ENCODE measurements at places on chromosomes 2 and 18.

DNA sequence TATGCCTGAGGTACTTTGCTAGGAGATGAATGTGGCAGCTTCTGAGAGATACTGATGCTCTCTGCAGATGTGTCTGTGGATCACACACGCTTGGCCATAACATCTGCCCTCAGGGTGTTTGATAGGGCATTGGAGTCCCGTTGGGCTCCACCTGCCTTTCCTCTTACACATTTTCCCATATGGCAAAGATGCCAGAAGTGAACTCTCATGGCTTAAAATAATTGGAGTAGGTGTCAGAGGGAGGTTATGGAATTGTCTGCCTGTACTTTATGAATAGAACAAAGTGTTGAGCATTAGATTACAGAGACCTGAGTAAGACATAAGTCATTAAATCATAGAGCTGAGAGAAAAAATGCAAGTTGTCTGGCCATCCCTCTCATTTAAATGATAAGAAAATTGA, 75.3 kb upstream of the PNPT1 start:
- no peak for DNase-seq
- no peaks in the 10 kb centered on the region for H3K27me3 ChIP-seq
- H3K36me3 ChIP-seq, result no peaks in the 10 kb centered on the region
- H3K4me3 ChIP-seq, result no peak overlapping the region
- H3K27ac ChIP-seq, result no peak overlapping the region

DNA sequence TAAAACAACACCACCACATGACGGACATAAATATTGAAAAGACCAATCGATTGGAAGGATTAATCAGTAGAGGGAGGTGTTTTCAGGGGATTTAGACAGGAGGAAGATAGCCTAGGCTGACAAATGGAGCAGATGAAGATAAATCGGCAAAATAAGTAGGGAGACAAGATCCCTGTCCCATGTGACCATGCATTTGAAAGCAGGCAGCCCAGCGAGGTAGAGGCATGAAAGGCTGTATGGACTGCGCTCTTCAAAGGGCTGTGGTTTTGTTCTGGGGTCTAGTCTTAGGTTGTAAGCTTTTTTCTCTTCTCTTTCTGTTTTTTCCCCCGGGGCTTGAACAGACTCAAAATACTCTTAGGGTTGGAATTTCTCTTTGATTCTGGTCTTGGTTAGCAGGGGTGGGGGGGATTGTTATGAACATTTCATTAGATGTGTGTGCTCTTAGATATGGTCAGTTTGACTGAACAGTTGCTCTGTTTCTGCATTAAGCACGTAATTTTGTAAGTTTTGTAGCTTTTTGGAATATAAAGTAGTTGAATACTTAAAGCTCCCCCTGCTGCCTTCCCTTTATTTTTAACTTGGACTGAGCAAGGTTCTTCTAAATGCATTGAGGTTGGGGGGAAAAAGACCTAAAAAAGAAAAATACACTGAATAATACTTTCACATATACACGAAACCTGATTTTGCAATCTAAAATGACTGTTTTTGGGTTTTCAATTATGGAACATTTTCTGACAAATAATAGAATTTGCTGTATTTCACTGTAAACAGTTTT, 32.2 kb downstream of the ZNF532 start:
- no peak overlapping the region for H3K4me3 ChIP-seq
- no peak for DNase-seq
- 0 out of 2 replicates have a peak, but pooled peaks cover 5% of the 10 kb centered on the region for H3K4me1 ChIP-seq
- no peak overlapping the region for H3K27ac ChIP-seq

GRCh38 chr2:226403369-226403768, 396.3 kb downstream of the IRS1 start:
- no peak for DNase-seq
- no peak overlapping the region for H3K27ac ChIP-seq
- H3K36me3 ChIP-seq, result no peaks in the 10 kb centered on the region
- no peak overlapping the region for H3K4me3 ChIP-seq
- H3K27me3 ChIP-seq, result no peaks in the 10 kb centered on the region

DNA sequence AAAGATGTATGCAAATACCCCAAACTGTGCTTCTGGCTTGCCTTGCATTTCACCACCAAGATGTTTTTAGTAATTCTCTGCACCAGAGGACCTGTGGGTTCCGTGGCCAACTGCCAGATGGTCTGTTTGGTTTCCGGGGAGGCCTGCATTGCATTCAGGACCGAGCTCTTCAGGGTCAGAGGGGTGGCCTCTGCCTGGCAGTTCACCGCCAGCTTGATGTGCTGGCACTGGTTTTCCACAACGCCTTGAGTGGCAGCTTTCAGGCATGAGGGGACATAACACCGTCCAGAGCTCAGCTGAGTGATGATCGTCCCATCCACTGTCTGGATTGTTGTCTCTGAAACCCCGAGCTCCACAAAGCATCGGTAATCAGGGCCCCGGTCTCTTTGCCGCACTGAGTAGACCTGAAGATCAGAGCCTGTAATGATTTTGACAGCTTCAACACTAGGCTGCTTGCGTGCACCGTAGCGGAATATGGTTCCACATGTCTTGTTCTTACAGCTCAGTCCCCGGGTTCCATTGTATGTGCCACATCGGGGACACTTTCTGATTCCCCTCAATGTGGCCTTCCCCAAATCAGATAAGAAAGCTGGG, 9.4 kb downstream of the C2orf42 start:
- no peak for DNase-seq
- no peaks in the 10 kb centered on the region for H3K4me1 ChIP-seq
- H3K36me3 ChIP-seq, result peaks cover 23% of the 10 kb centered on the region
- no peak overlapping the region for H3K27ac ChIP-seq

- H3K36me3 ChIP-seq, result peaks cover 53% of the 10 kb centered on the region
- H3K27ac ChIP-seq, result no peak overlapping the region
- H3K4me3 ChIP-seq, result no peak overlapping the region
- no peak for DNase-seq
These were observed 18.8 kb downstream of the FARSB start for GRCh38 chr2:222637067-222637466.

DNA sequence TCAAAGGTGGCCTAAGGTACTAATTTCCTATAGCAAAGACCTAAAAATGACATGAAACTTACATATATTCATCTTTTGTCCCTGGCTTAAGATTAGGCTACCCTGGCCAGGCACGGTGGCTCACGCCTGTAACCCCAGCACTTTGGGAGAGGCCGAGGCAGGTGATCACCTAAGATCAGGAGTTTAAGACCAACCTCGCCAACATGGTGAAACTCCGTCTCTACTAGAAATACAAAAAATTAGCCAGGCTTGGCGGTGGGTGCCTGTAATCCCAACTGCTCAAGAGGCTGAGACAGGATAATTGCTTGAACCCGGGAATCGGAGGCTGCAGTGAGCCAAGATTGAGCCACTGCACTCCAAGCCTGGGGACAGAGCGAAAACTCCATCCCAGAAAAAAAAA, 5.9 kb downstream of the SRSF7 start:
- no peak for DNase-seq
- no peaks in the 10 kb centered on the region for H3K27me3 ChIP-seq
- H3K27ac ChIP-seq, result no peak overlapping the region

GRCh38 chr2:54473851-54474250, 17.7 kb downstream of the SPTBN1 start:
- H3K27me3 ChIP-seq, result no peaks in the 10 kb centered on the region
- no peak overlapping the region for H3K4me3 ChIP-seq
- no peaks in the 10 kb centered on the region for H3K36me3 ChIP-seq
- DNase-seq, result no peak
- H3K27ac ChIP-seq, result no peak overlapping the region
- H3K4me1 ChIP-seq, result peaks cover 10% of the 10 kb centered on the region

DNA sequence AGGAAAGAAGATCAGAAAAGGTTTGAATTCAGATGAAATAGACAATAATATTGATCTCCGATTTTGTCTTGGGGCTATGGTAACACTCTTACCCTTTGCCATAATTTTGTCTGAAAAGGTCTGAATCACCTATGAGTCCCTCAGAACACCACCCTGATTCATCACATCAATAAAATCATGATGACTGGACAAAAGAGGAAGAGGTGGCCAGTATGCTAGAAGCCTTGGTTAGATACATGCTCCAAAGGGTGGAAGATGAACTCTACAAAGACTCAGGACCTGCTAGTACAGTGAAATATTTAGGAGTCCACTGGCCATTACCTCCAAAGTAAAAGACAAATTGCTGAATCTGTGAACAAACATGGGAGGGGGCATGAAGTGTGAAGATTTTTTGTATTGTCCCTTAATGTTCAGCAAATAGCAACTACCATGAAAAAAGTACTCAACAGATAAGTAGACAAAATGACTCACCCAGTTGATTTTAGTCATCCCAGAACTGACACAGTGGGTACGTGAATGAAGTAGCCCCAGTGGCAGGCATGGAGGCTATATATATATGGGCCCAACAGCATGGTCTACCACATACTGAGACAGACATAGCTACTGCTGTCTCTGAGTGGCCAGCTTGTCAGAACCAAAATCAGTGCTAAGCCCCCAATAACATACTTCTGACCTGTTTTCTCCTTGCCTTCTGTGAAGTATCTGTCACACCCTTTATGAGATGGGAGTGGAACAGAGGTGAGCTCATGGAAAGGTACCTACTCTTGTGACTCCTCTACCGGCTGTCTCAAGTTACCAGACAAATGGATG, 36.5 kb upstream of the GLS start:
- H3K4me3 ChIP-seq, result no peak overlapping the region
- no peak overlapping the region for H3K27ac ChIP-seq
- no peaks in the 10 kb centered on the region for H3K36me3 ChIP-seq
- H3K4me1 ChIP-seq, result no peaks in the 10 kb centered on the region
- no peaks in the 10 kb centered on the region for H3K27me3 ChIP-seq
- no peak for DNase-seq

DNA sequence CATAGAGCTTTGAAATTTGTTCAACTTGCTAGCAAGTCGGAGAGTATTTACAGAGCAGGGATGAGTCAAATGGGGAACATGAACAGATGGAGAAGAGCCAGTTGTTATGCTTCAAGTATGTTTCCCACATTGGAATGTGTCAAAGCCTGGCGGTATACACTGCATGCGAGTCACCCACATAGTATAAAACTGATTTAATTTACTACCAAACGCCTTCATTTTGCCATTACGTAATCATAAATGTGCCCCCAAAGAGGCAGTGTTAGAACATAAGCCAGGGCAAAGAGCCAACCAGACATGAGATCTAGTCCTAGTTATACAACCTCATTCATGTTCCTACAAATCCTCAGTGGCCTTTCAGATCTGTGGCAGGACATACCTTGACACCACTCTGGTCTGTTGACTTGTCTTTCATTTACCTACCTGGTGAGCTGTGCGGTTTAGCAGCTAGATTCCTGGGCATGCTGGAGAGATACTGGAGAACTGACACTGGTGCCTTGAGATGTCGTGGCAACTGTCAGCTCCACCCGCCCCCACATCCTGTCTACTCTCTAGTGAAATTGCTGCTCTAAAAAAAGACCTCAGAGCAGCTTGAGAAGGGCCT, 21.7 kb upstream of the NRP2 start:
- H3K27me3 ChIP-seq, result peaks cover 1% of the 10 kb centered on the region
- no peaks in the 10 kb centered on the region for H3K4me1 ChIP-seq
- H3K4me3 ChIP-seq, result no peak overlapping the region
- H3K27ac ChIP-seq, result no peak overlapping the region

DNA sequence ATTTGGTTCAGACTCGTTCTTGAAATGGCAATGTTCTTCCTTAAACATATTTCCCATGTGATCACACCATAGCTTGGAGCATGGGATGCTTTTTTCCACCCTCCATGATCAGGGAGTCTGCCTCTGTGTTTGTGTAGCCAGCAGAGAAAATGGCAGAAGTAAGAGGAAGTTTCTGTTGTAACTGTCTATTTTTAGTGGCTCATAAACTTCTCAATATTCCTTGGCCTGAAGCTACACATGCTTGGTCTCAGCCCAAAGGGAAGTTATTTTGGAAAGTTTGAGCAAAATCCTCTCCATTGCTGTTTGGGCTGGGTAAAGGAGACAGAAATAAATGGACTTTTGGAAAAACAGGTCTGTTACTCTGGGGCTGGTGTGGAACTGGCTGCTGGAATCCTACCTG, 33.4 kb upstream of the ITGA6 start:
- no peak overlapping the region for H3K4me3 ChIP-seq
- no peaks in the 10 kb centered on the region for H3K4me1 ChIP-seq
- no peaks in the 10 kb centered on the region for H3K27me3 ChIP-seq
- no peaks in the 10 kb centered on the region for H3K36me3 ChIP-seq

GRCh38 chr2:53819634-53820033, 32.8 kb downstream of the ERLEC1 start:
- DNase-seq, result no peak
- no peaks in the 10 kb centered on the region for H3K4me1 ChIP-seq
- H3K36me3 ChIP-seq, result no peaks in the 10 kb centered on the region
- H3K4me3 ChIP-seq, result no peak overlapping the region
- no peaks in the 10 kb centered on the region for H3K27me3 ChIP-seq

GRCh38 chr2:138071720-138072719, 107.7 kb downstream of the HNMT start:
- H3K4me1 ChIP-seq, result no peaks in the 10 kb centered on the region
- no peaks in the 10 kb centered on the region for H3K36me3 ChIP-seq
- H3K27me3 ChIP-seq, result peaks cover 18% of the 10 kb centered on the region
- no peak for DNase-seq

DNA sequence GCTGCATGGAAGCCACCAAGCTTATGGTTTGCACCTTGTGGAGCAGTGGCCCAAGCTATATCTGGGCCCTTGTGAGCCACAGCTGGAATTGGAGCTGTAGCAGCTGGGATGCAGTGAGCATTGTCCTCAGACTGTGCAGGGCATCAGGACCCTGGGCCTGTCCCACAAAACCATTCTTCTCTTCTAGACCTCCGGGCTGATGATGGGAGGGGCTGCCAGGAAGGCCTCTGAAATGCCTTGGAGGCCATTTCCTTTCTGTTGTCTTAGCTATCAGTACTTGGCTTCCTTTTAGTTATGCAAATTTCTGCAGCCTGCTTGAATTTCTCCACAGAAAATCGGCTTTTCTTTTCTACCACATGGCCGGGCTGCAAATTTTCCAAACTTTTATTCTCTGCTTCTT, 46.4 kb upstream of the CSRNP3 start:
- no peak overlapping the region for H3K4me3 ChIP-seq
- H3K36me3 ChIP-seq, result no peaks in the 10 kb centered on the region
- no peak overlapping the region for H3K27ac ChIP-seq
- no peaks in the 10 kb centered on the region for H3K27me3 ChIP-seq
- H3K4me1 ChIP-seq, result no peaks in the 10 kb centered on the region
- no peak for DNase-seq

DNA sequence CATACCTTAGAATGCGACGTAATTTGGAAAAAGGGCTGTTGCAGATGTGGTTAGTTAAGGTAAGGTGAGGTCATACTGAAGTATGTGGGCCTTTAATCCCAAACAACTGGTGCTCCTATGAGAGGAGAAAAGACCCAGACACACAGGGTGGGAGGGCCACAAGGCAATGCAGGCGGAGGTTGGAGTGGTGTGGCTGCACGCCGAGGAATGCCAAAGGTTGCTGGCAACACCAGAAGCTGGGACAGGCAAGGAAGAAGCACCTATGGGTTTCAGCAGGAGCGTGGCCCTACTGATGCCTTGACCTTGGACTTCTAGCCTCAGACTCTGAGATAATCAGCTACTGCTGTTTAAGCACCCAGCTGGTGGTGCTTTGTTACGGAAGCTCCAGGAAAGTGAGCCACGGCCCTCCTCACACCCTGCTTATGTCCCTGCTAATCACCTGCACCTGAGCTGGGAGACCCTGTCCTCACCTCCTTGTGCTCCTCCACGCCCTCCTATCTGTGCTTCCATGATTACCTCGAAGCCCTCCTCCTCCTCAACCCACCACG, 48.3 kb upstream of the LAMA1 start:
- H3K27me3 ChIP-seq, result no peaks in the 10 kb centered on the region
- no peak overlapping the region for H3K4me3 ChIP-seq
- no peaks in the 10 kb centered on the region for H3K4me1 ChIP-seq
- H3K36me3 ChIP-seq, result no peaks in the 10 kb centered on the region
- H3K27ac ChIP-seq, result no peak overlapping the region

- H3K27me3 ChIP-seq, result no peaks in the 10 kb centered on the region
- no peaks in the 10 kb centered on the region for H3K4me1 ChIP-seq
These were observed 185.1 kb downstream of the DLGAP1 start for GRCh38 chr18:4270016-4270415.
